ENCODE measurements at places on chromosomes 16 and 17.

DNA sequence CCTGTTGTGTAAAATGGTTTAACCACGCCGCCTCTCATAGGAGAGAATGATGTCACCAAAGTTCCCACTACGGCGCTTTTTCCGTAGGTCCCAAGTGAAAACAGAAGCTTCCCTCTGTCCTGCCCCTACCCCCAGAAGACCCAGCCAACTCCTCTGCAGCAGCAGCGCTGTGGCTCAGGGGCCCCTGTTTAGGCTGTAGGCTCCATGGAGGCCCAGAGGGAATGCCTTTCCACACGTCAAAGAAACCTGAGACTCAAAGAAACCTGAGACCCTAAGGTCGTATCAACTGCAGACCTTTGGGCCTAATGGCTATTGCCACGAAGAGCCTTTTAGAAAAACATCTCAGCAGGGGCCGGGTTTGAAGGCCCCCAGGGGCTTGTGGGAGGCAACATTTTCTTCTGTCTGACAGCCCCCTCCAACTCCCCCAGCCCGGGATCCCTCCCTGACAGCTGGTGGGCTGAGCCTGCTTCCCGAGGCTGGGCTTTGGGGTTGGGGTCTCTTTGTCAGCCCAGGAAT is 43.1 kb upstream of the MEAK7 start:
- DNase-seq: no peak

- no peak for DNase-seq
Observed at GRCh38 chr16:66204756-66205155, 161.7 kb upstream of the CDH5 start.

DNA sequence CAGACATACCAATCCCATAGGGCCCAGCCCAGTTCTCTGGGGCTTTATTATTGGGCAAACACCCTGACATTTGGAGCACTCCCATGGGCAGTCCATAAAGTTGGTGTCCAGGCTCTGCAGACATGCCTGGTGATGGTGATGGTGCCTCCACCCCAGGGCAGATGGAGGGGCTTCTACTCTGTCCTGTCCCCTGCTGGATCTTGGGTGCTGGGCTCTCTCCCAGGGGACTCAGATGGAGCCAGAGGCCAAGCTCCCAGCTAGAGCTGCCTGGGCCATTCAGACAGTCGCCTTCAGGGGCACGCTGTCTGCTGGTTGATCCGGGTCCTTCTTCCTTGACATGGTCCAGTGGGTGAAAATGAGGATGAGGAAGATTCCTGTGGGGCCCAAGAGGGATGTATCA is 10.6 kb downstream of the CDH16 start:
- no peak for DNase-seq

DNA sequence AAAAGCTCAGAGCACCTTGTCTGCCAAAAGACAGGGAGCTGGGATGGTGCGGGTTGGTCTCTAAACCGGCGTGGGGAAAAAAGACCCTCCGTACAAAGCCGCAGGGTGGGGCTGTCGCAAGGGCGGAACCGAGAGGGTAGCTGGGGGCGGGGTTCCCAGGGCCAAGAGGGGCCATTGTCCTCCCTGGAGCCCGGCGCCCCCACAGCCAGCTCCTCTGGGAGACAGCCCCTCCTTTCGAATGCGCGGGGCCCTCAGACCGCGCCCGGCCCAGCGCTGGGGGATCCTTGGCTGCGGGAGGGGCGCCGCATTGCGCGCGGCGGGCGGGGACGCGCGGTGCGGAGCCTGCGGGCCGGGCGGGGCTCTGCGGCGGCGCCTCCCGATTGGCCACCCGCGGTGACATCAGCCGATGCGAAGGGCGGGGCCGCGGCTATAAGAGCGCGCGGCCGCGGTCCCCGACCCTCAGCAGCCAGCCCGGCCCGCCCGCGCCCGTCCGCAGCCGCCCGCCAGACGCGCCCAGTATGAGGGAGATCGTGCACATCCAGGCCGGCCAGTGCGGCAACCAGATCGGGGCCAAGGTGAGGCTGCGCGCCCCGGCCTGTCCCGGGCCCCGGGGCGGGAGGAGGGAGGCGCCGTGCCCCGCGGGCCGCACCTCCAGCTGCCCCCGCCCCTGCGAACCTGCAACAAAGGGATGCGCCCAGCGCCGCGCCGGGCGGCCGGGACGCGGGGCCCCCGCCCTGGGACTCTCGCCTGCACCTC is at the start of gene TUBB3:
Gene TUBB3, plus strand, starts transcription at position 459 of the 756 bp plus-strand sequence. Its CDS starts 60 bp downstream, at position 519.
- peak; percentile 54 for DNase-seq

DNA sequence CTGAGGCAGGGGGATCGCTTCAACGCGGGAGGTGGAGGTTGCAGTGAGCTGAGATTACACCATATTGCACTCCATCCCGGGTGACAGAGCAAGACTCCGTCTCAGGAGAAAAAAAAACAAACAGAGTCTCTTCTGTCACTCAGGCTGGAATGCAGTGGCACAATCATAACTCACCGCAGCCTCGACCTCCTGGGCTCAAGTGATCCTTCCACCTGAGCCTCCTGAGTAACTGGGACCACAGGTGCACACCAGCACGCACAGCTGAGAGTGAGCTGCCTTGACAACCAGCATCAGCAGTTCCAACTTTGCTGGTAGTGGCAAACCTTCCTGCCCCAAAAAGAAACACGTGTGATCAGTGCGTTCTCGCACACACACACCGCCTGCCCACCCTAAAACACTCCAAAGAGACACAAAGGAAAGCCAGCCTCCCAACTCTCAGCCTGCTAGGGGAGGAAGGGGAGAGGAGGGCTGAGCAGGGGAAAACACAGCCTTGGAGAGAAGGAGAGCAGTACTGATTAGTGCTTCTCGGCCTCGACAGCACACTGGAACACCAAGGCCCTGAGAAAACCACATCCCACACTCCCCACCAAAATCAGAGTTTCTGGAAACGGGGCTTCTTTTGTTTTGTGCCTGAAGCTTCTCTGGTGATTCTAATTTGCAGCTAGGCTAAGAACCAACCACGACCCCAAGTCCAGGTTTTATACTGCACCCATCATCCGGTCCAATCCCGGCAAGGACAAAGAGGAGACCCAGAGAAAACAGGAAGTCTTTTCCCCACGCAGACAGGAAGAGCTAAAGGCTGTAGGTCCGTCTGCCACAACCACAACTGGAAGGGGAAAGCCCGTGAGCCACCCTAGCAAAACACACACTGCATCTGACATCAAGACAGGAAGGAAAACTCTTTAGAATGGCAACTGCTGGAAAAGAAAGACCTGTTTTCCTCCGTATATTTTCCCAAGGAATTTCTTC is 28.8 kb downstream of the ZCCHC14 start:
- no peak for DNase-seq

DNA sequence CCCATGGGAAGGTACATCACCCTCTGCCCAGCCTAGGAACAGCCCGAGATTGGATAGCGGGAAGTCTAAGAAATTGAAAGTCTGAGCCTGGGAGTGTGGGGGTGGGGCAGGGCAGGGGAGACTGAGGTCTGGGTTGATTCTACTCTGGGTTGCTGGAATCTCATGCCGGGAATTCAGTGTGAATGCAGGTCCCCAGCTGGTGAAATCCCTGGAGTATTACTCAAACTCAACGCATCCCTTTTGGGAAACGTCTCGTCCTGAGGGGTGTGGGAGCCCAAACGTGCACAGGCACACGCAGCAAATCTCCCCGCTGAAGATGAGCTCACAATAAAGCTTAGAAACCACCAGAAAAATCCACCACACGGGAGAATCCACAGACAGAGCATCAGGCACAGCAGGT is 55.4 kb downstream of the SOCS1 start:
- no peak for DNase-seq

- no peak for DNase-seq
Observed at GRCh38 chr17:21263376-21263775, 10.2 kb upstream of the NATD1 start.

DNA sequence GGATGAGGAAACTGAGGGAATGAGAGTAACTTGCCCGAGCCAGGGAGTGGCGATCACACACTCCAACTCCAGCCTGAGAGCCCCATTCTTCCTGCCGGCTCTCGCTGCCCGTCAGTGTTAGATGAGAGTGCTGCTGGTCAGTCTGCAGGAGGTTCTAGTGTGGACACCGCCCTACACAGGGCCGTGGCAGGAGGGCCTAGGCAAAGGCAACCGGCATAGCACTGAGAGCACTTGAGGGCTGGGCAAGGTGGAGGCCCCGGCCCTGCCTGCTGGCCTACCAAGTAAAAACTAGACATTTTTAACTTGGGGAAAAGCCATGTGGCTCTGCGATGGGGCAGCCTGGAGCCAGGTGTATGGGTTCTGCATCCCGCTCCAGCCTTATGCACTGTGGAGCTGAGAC is 354.8 kb downstream of the SEC14L1 start:
- peak; percentile 13 for DNase-seq

DNA sequence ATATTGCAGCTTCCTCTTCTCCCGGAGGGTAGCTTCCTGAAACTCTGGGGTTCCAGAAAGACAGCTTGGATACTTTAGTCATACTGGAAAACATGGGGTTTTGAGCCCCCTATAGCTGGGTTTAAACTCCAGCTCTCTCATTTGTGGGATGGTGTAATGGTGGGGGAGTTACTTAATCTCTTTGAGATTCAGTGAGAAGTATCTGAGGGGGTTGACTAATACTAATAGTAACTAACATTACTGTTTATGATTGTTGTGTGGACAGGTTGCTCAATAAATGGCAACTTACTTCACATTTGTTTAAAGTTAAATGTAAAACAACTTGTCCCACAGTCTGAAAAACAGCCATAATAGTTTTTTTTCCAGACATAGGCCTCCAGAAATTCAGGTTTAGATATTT is 5.1 kb upstream of the SUZ12 start:
- no peak for DNase-seq

GRCh38 chr16:66391726-66392670 is 25.5 kb downstream of the CDH5 start:
- no peak for DNase-seq

DNA sequence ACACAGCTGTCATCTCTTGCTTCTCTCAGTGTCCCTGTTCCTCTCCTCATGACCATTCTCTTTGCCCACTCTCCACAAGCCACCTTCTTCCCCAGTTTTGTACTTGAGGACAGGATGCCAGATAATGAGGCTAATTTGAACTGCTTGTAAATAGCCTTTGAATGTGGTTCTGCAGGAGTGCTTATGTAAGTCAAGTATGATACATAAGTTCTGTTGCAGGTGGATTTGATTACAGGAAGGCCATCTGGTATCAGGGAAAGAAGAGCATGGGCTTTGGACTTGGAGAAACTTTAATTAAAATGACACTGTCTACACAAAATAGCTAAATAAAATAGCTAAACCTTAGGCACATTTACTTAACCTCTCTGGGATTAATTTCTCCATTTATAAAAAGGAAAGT is 120.2 kb upstream of the HLF start:
- no peak for DNase-seq

DNA sequence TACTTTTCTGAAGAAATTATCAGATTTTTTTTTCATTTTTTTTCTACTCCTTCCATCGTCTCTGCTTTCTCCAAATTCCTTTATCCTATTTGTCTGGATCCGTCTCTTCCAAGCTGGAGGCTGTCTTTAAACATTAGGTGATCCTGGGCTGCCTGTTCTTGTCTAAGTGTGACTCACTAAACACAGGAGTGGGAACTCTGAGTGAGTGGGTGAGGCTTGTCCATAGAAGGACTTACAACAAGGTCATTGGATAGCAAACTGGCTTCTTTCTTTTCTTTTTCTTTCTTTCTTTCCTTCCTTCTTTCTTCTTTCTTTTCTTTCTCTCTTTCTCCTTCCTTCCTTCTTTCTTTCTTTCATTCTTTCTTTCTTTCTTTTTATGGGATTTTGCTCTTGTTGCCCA is 18.2 kb downstream of the ALOX15 start:
- no peak for DNase-seq

DNA sequence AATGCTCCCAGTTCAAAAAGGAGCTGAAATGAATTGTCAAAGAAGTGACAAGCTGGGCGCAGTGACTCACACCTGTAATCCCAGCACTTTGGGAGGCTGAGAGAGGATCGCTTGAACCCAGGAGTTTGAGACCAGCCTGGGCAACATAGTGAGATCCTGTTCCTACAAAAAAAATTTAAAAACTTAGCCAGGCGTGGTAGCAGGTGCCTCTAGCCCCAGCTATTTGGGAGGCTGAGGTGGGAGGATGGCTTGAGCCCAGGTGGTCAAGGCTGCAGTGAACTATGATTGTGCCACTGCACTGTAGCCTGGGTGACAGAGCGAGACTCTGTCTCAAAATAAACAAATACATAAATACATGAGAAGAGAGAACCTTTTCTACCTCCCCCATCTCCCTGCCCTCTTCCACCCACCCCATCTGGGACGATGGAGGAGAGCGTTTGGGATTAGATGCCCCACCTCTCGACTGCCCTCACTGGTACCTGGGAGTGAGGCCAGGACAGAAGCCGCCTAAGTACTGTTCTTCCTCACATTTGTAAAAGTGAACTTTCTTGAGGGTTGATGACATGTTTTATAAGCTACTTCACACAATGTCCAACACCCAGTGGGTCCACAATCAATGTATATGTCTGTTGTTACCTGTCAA is 2.4 kb downstream of the IL4R start:
- DNase-seq: no peak

- no peak for DNase-seq
Observed at GRCh38 chr17:57853695-57854094, 3.9 kb upstream of the MRPS23 start.

- DNase-seq: no peak
Observed at GRCh38 chr17:8420041-8420934, 15.4 kb upstream of the NDEL1 start.
